ENCODE measurements at places on chromosomes 13 and 19. TPM values are rescaled to one million over a fixed set of nuclear protein-coding genes. Genes with fewer than 3 reads are reported as not detected.

DNA sequence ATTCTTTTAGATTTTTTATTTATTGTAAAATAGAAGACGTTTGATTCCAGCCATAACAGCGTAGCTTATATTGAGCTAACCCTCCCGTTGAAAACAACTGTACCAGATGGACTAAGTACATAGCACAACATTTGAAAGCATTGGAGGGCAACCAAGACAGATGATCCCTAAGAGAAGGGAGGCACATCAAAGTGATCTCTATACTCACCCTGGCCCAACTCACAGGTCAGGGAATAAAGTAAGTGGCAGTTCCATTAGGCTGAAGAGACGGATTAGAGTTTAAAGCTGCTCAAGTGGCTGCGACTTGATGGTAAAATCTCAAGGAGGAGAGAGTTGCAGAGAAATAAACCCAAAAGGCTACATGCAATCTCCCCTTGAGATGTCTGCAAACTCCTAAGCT, 65.1 kb upstream of the ITM2B start:
- H3K27me3 ChIP-seq: peaks cover 4% of the 10 kb centered on the region
- no peaks in the 10 kb centered on the region for H3K4me1 ChIP-seq
- DNase-seq: no peak
- H3K36me3 ChIP-seq: no peaks in the 10 kb centered on the region

- peak overlapping the region; percentile 94 for H3K27ac ChIP-seq
- no peak for DNase-seq
- no peaks in the 10 kb centered on the region for H3K27me3 ChIP-seq
- peak overlapping the region; percentile 82 for H3K4me3 ChIP-seq
- H3K4me1 ChIP-seq: peaks cover 45% of the 10 kb centered on the region
Measured at GRCh38 chr13:44578067-44578400, 1.9 kb upstream of the TSC22D1 start.

DNA sequence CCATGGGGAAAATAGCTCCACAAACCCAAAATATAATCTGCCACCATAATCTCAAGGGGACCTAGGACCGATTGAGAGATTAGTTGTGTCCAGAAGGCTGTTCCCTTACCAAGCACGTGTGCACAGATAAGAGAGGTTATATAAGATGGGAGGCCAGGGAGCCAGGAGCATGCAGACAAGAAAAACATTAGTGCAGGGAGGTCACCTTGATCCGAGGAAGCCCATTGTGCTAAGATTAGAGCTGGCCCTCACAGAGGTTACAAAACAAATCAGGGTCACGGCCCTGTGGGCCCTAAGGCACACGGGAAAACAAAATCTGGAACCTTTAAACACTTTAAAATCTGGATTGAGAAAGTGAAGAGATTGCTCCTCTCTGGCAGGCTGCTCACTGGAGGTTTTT, 37.7 kb downstream of the RGCC start:
- DNase-seq: no peak
- no peak overlapping the region for H3K4me3 ChIP-seq
- H3K27ac ChIP-seq: no peak overlapping the region
- peaks cover 36% of the 10 kb centered on the region for H3K4me1 ChIP-seq
- H3K27me3 ChIP-seq: peaks cover 2% of the 10 kb centered on the region

GRCh38 chr13:22945321-22946226, 235.2 kb upstream of the SGCG start:
- DNase-seq: no peak
- no peaks in the 10 kb centered on the region for H3K36me3 ChIP-seq
- H3K27me3 ChIP-seq: no peaks in the 10 kb centered on the region
- no peak overlapping the region for H3K27ac ChIP-seq
- H3K4me3 ChIP-seq: no peak overlapping the region
- no peaks in the 10 kb centered on the region for H3K4me1 ChIP-seq

GRCh38 chr13:80551650-80552497, 210.9 kb upstream of the SPRY2 start:
- no peak overlapping the region for H3K4me3 ChIP-seq
- peak overlapping the region; percentile 38 for H3K27ac ChIP-seq
- no peak for DNase-seq
- peaks cover 48% of the 10 kb centered on the region for H3K4me1 ChIP-seq

GRCh38 chr13:67366533-67366932, 136.4 kb upstream of the PCDH9 start:
- peaks cover 22% of the 10 kb centered on the region for H3K4me1 ChIP-seq
- DNase-seq: no peak
- no peaks in the 10 kb centered on the region for H3K27me3 ChIP-seq
- no peaks in the 10 kb centered on the region for H3K36me3 ChIP-seq
- no peak overlapping the region for H3K4me3 ChIP-seq
- no peak overlapping the region for H3K27ac ChIP-seq

The ZNF317 gene
- 23.0 TPM for total RNA-seq

The URI1 gene
- 42.0 TPM for total RNA-seq
